Naive thymus-derived CD8-positive, alpha-beta T cell (primary cell): ENCODE measurements at places on chromosomes 11 and 22. TPM values are rescaled to one million over a fixed set of nuclear protein-coding genes. Genes with fewer than 3 reads are reported as not detected.

DNA sequence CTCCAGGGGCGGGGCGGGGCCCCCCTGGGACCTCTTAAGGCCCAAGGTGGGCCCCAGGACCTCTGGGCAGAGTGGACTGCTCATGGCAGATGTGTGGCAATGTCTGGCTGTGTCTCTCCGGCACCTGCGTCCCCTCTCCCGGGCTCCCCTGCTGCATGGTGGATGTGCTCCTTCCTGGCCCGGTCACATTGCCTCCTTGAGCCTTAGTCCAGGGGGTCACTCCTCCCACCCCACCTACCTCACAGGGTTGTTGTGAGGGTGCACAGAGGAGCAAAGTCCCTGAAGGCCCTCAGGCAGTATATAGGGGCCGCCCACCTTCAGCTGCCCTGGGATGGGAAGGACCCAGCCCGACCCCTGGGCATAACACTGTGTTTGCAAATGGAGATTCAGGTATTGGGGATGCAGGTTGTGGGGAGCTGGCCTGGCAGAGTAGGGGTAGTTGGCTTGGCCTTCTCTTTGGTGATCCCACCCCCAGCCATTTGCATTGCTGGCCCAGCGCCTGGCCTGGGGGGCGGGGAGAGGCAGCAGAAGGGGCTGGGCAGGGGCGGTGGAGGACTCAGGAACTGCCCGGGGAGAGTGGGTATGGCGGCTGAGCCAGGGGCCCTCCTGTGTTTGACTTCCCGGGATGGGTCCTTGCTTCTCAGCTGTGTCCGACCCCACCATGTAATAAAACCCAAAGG lies 11.3 kb downstream of the KCTD17 start:
- peaks cover 4% of the 10 kb centered on the region for H3K27me3 ChIP-seq
- H3K36me3 ChIP-seq, result no peaks in the 10 kb centered on the region
- DNase-seq, result no peak
- H3K4me1 ChIP-seq, result peaks cover 32% of the 10 kb centered on the region

GRCh38 chr11:11788063-11788710 lies 53.6 kb upstream of the USP47 start:
- DNase-seq, result no peak
- H3K27ac ChIP-seq, result no peak overlapping the region
- H3K27me3 ChIP-seq, result peaks cover 6% of the 10 kb centered on the region
- H3K4me1 ChIP-seq, result no peaks in the 10 kb centered on the region

DNA sequence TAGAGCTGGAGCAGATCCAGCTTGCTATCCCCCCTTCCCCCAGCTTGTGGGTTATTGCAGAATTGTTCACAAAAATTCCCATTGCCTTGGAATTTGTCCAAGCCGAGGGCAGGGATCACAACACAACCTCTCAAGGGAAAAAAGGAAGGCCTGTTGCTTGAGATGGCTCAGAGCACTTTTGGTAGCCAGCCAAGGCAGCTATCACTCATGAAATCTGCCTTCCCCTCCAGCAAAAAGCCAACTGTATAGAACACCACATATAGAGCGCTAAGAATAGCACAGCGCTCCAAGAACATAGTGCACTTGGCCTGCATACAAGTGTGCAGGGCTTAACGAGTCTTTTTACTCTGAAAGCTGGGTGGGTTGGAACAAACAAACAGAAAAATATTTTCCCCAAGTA lies 46.2 kb downstream of the FAM83F start:
- no peak overlapping the region for H3K27ac ChIP-seq
- H3K4me3 ChIP-seq, result no peak overlapping the region
- DNase-seq, result no peak
- H3K36me3 ChIP-seq, result no peaks in the 10 kb centered on the region
- peaks cover 9% of the 10 kb centered on the region for H3K27me3 ChIP-seq
- peaks cover 21% of the 10 kb centered on the region for H3K4me1 ChIP-seq

Gene KLHDC7B
- total RNA-seq, result 5.7 TPM

DNA sequence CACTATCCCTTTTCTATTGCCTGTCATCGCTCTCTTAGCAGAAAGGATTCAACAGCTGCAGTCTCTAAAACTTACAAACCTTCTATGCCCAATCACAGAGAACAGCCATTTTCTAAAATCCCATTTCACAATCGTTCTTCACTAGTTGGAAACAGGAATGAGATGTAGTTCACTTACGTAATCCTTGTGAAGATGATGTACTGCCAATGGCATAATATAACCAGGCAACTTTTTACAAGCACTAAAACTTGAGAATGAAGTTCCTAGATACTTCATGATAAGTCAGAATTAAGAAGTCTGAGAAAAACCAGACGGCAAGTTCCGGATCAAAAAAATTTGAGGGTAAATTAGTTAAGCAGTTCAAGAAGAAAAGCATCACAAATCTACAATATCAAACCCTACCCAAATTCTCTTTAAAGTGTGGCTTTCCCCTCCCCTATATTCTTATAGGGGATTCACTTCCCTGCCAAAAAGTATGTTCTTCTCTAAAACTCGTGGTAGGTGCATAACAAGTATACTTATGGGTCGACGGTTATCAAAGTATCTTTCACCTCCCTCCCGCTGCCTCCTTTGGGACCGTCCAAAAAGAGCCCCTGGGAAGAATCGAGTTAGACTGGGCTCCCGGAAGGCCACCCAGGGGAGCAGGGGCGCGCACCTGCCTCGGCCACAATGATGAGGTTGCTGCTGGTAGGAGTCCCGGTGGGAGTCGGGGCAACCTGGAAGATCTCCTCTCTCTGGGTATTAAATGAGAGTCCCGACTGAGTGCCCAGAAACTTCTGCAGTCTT lies 666 bp downstream of the MSANTD4 start:
- H3K27ac ChIP-seq, result peak overlapping the region; percentile 95
- H3K36me3 ChIP-seq, result peaks cover 3% of the 10 kb centered on the region
- H3K27me3 ChIP-seq, result peaks cover 1% of the 10 kb centered on the region
- DNase-seq, result no peak

Gene OR51E2
- total RNA-seq, result not detected

Gene MEI1
- 52.9 TPM for total RNA-seq

Gene SDF2L1
- 23.2 TPM for total RNA-seq

GRCh38 chr11:27162237-27162636 lies 121.6 kb downstream of the BBOX1 start:
- peaks cover 24% of the 10 kb centered on the region for H3K27me3 ChIP-seq
- H3K4me3 ChIP-seq, result no peak overlapping the region
- H3K36me3 ChIP-seq, result no peaks in the 10 kb centered on the region
- no peak overlapping the region for H3K27ac ChIP-seq

Gene DTX4
- 3.5 TPM for total RNA-seq

DNA sequence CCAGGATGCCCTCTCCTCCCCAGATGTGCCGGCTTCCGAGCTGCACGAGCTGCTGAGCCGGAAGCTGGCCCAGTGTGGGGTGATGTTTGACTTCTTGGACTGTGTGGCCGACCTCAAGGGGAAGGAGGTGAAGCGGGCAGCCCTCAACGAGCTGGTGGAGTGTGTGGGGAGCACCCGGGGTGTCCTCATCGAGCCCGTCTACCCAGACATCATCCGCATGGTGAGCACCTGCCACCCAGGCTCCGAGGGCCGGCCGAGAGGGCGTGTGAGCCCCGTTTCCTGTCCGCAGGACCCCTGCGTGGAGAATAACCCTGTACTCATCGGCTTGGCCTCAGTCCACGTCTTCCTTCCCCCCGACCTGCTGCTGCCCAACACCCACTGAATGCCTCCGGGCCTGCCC lies 2.2 kb downstream of the PPP2R5B start:
- H3K27ac ChIP-seq, result peak overlapping the region; percentile 86
- peak overlapping the region; percentile 38 for H3K4me3 ChIP-seq
- no peak for DNase-seq
- peaks cover 23% of the 10 kb centered on the region for H3K4me1 ChIP-seq

GRCh38 chr22:17847360-17848078 lies 73.2 kb upstream of the BID start:
- DNase-seq, result no peak
- H3K36me3 ChIP-seq, result no peaks in the 10 kb centered on the region
- peaks cover under 1% of the 10 kb centered on the region for H3K4me1 ChIP-seq
- no peaks in the 10 kb centered on the region for H3K27me3 ChIP-seq

GRCh38 chr11:103091064-103091800 lies 728 bp downstream of the DCUN1D5 start:
- peak overlapping the region; percentile 97 for H3K4me3 ChIP-seq
- peaks cover 40% of the 10 kb centered on the region for H3K4me1 ChIP-seq

DNA sequence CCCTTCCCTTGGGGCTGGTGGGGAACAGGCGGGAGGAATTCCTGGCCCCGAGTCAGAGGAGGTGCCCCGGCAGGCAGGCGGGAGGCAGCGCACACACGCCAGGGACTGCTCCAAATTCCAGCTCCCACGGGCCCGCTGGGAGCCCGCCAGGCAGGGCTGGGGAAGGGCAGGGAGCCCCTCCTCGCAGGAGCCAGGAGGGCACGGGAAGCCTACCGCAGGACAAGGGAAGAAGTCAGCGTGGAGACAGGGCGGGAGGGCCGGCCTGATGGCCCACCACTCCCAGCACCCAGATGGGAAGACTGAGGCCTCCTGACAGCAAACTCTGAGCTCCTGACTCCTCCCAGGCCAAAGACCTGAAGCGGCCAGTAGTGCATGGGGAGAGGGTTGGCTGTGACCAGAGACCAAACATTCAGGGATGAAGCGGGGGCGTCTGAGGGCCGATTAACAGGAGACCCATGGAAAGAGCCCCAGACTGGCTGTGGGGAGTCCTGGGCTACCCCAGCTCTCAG lies 22.4 kb downstream of the RPL3 start:
- peaks cover 21% of the 10 kb centered on the region for H3K27me3 ChIP-seq
- H3K4me1 ChIP-seq, result peaks cover 9% of the 10 kb centered on the region
- H3K27ac ChIP-seq, result no peak overlapping the region
- H3K4me3 ChIP-seq, result no peak overlapping the region

Gene PRR5
- 86.3 TPM for total RNA-seq

GRCh38 chr11:36282926-36283325 lies 6.3 kb downstream of the COMMD9 start:
- no peaks in the 10 kb centered on the region for H3K27me3 ChIP-seq
- H3K27ac ChIP-seq, result no peak overlapping the region
- DNase-seq, result no peak
- H3K4me1 ChIP-seq, result peaks cover 46% of the 10 kb centered on the region

Gene ROM1
- total RNA-seq, result 6.1 TPM

DNA sequence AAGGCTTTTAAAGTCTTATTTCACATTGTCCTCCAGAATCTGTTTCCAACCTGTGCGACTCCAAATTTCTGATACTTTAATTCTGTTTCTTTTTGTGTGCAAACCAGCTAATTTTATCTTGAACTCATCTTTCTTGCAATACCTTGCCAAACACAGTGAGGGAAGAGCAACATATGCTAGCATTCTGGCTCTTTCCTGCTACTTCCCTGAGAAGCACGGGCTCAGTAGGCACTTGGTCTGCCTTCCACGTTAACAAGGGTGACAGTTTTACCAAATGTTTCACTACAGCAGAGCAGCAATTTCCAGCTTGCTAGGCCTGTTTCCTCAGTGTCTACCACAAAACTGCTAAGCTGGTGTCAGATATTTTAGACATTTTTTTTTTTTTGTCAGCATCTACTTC lies 405.8 kb downstream of the NTM start:
- no peak for DNase-seq
- no peak overlapping the region for H3K27ac ChIP-seq

DNA sequence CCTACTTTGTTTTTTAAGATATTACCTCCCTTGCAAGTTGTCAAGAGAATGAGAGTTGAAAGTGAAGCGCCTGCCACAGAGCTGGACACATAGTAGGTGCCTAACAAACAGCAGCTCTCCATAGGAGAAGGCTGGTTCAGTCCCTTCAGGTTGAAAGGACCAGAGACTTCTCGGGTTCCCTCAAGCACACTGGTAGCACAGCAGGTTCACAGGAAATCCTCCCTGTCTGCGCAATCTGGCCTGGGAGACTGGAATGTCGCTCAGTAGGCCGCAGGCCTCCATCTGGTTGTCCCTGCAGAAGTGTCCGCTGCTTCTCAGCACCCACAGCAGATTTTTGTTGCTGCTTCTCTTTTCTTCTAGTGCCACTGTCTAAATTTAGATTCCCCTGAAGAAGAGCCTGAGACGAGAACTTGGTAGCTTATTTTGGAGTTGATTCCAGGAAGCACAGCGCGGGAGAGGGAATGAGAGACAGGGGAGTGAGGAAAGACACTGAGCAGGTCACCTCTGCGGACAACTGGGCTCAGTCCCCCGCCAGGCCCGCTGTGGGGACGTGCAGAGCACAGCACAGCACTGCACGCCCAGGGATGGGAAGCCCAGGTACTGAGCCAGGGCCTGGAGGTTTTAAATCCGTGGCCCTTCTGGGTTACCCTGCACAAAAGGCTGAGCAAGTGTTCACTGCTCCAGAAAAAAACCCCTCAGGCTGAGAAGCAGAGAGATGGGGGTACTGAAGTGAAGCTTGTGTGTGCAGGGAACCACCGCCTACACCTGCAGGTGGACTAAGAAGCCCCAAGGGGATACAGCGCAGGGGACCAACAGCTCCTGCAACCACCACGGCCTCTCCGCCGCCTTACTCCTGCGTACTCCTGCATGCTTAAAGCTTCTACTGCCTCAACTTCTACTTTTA lies 31.6 kb downstream of the RBX1 start:
- H3K4me1 ChIP-seq, result no peaks in the 10 kb centered on the region
- DNase-seq, result no peak
- H3K4me3 ChIP-seq, result no peak overlapping the region
- H3K27ac ChIP-seq, result no peak overlapping the region
- H3K27me3 ChIP-seq, result no peaks in the 10 kb centered on the region

GRCh38 chr11:39425226-39425625 lies 2034.2 kb downstream of the LRRC4C start:
- no peaks in the 10 kb centered on the region for H3K36me3 ChIP-seq
- H3K4me1 ChIP-seq, result no peaks in the 10 kb centered on the region
- DNase-seq, result no peak
- no peak overlapping the region for H3K27ac ChIP-seq

Gene NUCB2
- 232 TPM for total RNA-seq

- no peaks in the 10 kb centered on the region for H3K36me3 ChIP-seq
- H3K27me3 ChIP-seq, result no peaks in the 10 kb centered on the region
- H3K4me1 ChIP-seq, result no peaks in the 10 kb centered on the region
- no peak overlapping the region for H3K27ac ChIP-seq
- no peak for DNase-seq
Observed at GRCh38 chr11:79076526-79077115, 364.2 kb downstream of the TENM4 start.

- no peaks in the 10 kb centered on the region for H3K36me3 ChIP-seq
- H3K27me3 ChIP-seq, result peaks cover 38% of the 10 kb centered on the region
- no peak overlapping the region for H3K27ac ChIP-seq
- DNase-seq, result no peak
- H3K4me3 ChIP-seq, result no peak overlapping the region
Observed at GRCh38 chr11:126857860-126858808, 142.4 kb downstream of the KIRREL3 start.

DNA sequence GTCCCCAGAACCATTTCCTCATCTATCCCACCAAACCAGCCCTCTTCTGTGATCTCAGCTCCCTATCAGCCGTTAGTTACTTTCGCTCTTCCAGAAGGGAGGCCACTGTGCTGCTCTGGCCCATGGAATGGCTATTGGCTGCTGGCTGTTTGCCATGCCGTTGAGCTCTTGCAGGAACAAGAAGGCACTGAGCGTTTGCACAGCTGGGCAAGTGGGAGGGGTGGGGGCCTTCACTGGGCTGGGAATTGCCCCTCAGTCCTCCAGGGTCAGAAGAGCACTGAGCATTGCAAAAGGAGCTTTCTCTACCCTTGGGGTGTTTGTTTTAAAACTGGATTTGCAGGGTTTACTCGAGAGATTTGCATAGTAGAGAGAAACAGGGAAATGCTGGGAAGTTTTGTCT lies 129.0 kb upstream of the PARVA start:
- no peaks in the 10 kb centered on the region for H3K27me3 ChIP-seq
- no peak overlapping the region for H3K4me3 ChIP-seq
- H3K36me3 ChIP-seq, result no peaks in the 10 kb centered on the region
- no peak overlapping the region for H3K27ac ChIP-seq
- H3K4me1 ChIP-seq, result peaks cover 2% of the 10 kb centered on the region
- DNase-seq, result no peak

GRCh38 chr11:11740836-11741235 lies 100.9 kb upstream of the USP47 start:
- H3K36me3 ChIP-seq, result no peaks in the 10 kb centered on the region
- H3K4me1 ChIP-seq, result no peaks in the 10 kb centered on the region
- H3K27me3 ChIP-seq, result peaks cover 33% of the 10 kb centered on the region
- H3K27ac ChIP-seq, result no peak overlapping the region

Gene CCND1
- total RNA-seq, result 0.08 TPM
